T-helper 17 cell (primary cell): ENCODE measurements at places on chromosomes 1 and 21. TPM values are rescaled to one million over a fixed set of nuclear protein-coding genes. Genes with fewer than 3 reads are reported as not detected.

The LORICRIN gene
- total RNA-seq: not detected

The LCE2D gene
- total RNA-seq: not detected

The USH2A gene
- total RNA-seq: not detected

The FAM20B gene
- 26.7 TPM for total RNA-seq

The DIRAS3 gene
- total RNA-seq: not detected

The GBP3 gene
- 18.3 TPM for total RNA-seq

The ANKRD45 gene
- not detected for total RNA-seq

The IKBKE gene
- total RNA-seq: 48.5 TPM

The PRR9 gene
- not detected for total RNA-seq

The AMPD1 gene
- not detected for total RNA-seq

The THEM5 gene
- 0.89 TPM for total RNA-seq

The VN1R5 gene
- not detected for total RNA-seq

The ADAMTSL4 gene
- total RNA-seq: 1.6 TPM

The LIN28A gene
- not detected for total RNA-seq

The ASTN1 gene
- total RNA-seq: not detected

The GJA5 gene
- not detected for total RNA-seq

The SLC6A9 gene
- 0.62 TPM for total RNA-seq

The OR2M7 gene
- not detected for total RNA-seq

The SLAMF8 gene
- total RNA-seq: 0.44 TPM

The SPRR2E gene
- total RNA-seq: not detected

The GBP5 gene
- total RNA-seq: 122 TPM

The PPT1 gene
- 39.7 TPM for total RNA-seq

The MAP3K7CL gene
- total RNA-seq: 85.3 TPM

The BMP8A gene
- total RNA-seq: 0.23 TPM

The SERPINC1 gene
- not detected for total RNA-seq

The UHMK1 gene
- total RNA-seq: 57.9 TPM

The DMBX1 gene
- not detected for total RNA-seq

The SLC1A7 gene
- not detected for total RNA-seq

The FAM167B gene
- total RNA-seq: 0.60 TPM

The GSTM5 gene
- total RNA-seq: not detected

The TMEM50B gene
- total RNA-seq: 41.7 TPM

The MACO1 gene
- 21.6 TPM for total RNA-seq

The MROH7 gene
- total RNA-seq: 0.37 TPM

The ATP5PF gene
- total RNA-seq: 35.7 TPM

The OR2W3 gene
- 0.72 TPM for total RNA-seq

The ELAPOR1 gene
- 30.6 TPM for total RNA-seq

The NEK7 gene
- 42.1 TPM for total RNA-seq

The TSHB gene
- total RNA-seq: not detected

The SLAMF9 gene
- total RNA-seq: not detected

The F13B gene
- not detected for total RNA-seq

The AIRE gene
- 1.4 TPM for total RNA-seq

The HRNR gene
- total RNA-seq: not detected

The TSSK3 gene
- total RNA-seq: not detected

The MTF1 gene
- 25.5 TPM for total RNA-seq

The IL19 gene
- not detected for total RNA-seq

The KRTAP11-1 gene
- not detected for total RNA-seq

The MROH9 gene
- total RNA-seq: not detected

The CD52 gene
- total RNA-seq: 1,411 TPM

The NEXN gene
- total RNA-seq: 0.90 TPM

The ABCG1 gene
- total RNA-seq: 75.0 TPM

The S100A2 gene
- 0.52 TPM for total RNA-seq
